ENCODE measurements at places on chromosomes 1 and 21.

GRCh38 chr1:75996196-75996595, 64.0 kb upstream of the ASB17 start:
- DNase-seq = no peak

GRCh38 chr1:20322825-20323612, 32.3 kb downstream of the VWA5B1 start:
- DNase-seq = peak; percentile 71

DNA sequence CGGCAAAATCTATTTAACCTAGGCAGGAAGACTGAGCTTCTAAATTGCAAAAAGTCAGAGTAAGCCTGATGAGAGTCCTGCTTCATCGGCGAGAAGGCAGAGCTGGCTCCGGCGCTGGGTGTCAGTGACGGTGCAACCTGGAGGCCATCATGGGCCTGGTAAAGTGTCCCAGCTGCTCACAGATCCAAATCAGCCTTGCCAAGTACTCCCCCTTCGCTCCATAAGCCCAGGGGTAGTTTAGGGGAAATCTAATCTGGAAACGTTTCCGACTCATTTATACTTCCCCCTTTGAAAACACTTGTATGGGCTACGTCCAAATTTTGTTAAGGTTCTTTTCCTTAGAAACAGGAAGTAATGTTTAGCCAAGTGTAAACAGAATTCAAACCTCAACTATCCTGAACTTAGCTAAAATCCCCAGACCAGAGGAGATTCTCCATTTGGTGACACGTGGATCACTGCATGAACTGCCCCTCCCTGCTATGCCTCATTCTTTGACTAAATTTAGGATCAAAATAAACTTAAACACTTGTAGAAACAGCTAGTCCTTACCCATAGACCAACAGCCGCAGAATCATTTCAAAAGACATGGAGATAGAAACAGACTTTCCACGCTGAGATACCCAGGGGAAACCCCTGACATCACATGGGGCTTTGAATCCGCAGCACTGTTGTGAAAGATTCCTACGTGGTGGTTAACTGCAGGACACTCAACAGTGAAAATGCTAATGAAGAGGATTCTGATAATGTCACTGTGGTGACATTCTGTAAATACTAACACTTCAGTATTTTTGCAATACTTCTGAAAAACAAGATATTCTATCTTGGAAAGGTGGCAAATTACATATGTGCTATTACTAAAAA, 172.7 kb downstream of the TGFBR3 start:
- DNase-seq = peak; percentile 87

DNA sequence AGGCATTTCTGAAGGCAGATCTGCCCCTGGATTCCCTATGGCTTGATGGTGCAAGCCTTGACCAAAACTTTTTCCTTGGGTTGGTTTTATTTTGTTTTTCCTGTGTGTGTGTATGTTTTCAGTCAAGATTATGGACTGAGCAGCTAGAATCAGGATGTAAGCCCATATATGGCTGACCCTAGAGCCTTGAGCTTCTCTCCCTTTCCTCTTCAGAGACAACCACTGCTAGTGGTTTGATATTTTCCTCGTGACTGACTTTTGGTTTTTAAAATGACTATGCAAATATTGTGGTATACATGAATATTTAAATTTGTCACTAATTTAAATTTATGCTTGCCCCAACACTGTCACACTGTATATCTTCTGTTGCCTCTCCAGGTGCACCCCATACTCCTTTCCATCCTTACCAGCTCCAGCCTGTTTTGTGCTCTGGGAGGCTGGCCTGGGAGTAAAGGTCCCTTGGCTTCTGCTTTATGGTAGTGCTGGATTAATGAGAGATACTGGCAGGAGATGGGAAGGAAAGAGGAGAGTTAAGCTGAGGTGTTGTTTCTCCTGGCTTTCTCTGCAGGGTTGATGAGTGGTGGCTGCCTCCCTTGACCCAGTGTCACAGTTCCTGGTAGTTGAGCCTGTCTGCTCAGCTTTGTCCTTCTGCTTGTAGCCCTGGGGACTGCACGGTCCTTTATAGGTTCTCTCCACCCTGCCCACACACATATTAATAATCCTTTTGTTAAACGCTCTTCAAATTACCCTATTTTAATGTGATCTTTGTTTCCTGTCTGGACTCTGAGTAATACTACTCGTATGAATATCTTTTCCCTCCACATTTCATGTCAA, 44.4 kb downstream of the RWDD3 start:
- DNase-seq = no peak

DNA sequence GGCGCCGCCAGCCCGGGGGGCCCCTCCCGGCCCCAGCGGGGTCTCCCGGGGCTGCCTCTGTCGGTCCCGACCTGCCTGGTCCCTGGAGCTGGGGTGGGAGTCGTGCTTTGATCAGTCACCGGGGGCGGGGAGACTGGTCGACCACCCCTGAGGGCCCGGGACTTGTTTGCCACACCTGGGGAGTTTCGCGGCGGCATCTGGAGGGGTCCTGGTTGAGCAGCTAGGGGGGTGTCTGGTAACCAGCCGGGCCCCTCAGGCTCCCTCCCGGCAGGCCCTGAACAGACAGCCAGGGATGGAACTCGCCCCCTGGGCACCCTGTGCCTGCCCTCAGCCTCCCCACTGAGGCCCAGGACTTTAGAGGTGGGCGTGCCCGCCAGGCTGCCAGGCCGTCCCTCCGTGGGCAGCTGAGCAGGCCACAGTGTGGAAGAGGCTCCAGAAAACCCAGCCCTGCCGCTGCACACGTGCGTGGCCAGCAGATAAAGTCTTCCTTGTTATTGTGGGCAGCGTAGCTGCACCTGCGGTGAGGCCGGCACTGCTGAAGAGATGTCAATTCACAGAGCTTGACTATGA, 13.3 kb upstream of the SAMD11 start:
- no peak for DNase-seq

DNA sequence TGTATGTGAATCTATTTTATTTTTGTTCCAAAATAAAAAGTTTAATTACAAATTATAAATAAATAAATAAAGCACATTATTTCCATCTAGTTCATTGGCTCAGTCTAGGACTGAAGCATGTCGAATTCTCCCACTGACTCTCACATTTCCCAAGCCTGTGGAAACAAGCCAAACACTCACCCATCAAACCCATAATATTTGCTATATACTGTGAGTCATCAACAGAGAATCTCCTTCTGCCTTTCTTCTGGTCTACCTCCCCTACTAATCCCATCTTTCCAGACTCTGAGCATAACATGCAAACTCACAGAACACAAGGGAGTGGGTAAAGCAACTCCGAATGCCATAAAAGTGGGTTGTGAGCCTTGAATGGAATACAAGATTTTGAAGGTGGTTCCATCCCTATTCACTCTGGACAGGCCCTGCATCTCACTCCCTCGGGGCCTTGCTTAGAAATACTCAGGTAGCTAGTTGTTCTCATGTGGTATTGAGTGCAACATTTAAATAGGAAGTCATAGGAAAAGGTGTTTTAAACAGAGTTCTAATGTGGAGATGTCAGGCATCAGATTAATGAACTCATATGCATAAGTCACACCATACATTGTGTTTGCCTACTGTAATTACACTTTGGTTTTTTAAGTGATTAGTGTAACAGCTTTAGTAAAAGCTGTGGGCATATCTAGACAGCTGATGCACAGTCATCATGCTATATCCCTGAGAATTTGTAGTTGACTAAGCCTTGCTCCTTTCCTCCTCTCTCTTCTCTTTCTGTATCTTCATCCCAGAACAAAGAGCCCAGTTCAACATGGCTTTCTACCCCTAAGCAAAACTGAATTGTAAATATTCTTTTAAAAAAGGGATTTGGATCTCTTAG, 47.0 kb downstream of the F5 start:
- no peak for DNase-seq

DNA sequence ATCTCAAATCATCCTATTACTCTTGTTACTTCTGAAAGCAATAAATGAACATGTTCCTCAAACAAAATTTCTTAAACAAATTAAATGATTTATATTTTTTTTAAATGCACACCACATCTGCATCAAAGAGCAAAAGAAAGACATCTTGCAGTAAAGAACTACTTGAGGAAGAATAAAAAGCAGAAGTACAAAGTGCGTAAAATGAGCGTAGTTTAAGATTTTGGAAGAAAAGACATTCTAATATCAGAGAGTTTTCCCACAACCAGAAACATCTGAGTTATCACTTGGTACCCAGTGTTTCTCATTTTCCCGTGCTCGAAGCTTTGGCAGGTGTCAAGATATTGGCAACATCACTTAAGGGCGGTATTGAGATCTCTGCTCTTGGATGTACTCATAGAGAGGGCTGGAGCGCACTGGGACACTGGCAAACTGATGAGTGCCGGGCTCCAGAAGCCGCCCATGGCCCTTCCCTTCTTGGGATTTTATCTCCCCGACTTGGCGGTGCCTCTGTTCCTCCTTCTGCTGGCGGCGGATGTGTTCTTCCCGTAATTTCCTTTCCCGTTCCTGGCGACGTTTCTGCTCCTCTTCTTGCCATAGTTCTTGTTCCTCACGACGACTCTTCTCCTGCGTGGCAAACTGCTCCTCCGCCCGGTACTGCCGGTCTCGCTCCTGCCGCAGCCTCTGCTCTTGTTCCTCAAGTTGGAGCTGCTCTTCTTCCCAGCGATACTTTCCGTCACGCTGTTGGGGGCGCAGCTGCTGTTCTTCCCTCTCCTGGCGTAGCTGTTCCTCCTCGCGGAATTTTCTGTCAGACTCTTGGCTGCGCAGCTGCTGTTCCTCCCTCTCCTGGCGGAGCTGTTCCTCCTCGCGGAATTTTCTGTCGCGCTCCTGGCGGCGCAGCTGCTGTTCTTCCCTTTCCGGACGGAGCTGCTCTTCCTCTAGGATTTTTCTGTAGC, 7.9 kb downstream of the TCHH start:
- DNase-seq = no peak

GRCh38 chr1:33608825-33609400, 136.5 kb downstream of the ZSCAN20 start:
- DNase-seq = no peak

DNA sequence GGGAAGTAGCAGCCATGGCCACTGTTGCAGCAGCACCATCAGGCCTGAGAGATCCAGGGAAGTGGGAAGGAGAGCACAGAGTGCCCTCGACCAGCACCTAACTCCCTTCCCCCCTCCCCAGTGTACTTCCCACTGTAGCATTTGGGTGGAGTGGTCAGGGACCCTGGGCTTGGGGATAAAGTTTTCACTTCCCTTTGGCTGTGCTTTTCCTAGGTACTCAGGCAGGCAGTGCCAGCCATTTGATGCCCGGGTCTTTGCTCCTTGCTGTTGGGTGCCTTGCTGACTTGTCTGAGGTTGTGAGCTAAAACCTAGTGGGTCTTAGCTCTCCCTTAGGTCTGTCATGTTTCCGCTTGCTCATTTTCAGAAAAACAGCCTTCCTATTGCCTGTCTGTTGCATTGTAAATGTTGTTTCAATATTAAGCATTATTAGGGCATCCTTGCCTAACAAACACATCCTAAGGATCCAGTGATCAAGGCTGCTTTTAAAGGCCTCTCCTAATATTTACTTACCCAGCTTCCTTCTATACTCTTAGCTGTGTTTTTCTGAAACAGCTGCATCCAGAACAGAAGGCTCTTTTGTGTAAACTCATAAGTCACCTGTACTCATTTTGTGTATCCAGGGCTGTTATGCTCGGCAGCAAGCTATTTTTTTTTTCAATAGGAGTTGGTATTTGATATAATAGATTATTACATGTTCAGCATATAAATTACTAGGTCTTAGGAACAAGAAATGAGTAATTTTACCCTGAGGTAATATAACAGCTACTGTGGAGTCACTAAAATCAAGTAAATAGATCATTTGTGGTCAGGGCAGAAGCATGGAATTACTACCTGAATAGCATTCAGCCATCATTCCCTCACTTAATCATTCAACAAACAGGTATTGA, 418.6 kb upstream of the PROX1 start:
- no peak for DNase-seq

- DNase-seq = no peak
Observed at GRCh38 chr1:198823626-198824025, 184.8 kb downstream of the PTPRC start.

GRCh38 chr1:214640431-214641213, 37.6 kb downstream of the CENPF start:
- no peak for DNase-seq

DNA sequence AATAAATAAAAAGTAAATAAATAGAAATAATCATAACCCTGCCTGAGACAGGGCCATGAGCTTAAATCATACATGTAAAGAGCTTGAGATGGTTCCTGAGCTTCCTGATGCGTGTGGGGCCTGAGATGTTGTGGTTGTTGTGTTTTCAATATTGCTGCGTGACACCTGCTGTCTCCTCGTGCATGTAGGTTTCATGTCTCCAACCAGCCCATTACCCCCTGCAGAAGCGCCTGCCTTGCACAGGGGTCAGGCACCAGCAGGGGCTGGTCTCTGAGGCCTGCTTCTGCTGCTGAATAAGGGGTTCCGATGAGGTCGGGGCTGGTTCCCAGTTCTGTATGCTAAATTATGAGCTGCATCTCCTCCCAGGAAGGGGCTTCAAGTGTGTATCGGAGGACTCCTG, 15.9 kb downstream of the UMODL1 start:
- no peak for DNase-seq

GRCh38 chr1:101043776-101044175, 18.2 kb upstream of the DPH5 start:
- DNase-seq = no peak

GRCh38 chr1:236688705-236689104, 2.4 kb downstream of the ACTN2 start:
- no peak for DNase-seq

DNA sequence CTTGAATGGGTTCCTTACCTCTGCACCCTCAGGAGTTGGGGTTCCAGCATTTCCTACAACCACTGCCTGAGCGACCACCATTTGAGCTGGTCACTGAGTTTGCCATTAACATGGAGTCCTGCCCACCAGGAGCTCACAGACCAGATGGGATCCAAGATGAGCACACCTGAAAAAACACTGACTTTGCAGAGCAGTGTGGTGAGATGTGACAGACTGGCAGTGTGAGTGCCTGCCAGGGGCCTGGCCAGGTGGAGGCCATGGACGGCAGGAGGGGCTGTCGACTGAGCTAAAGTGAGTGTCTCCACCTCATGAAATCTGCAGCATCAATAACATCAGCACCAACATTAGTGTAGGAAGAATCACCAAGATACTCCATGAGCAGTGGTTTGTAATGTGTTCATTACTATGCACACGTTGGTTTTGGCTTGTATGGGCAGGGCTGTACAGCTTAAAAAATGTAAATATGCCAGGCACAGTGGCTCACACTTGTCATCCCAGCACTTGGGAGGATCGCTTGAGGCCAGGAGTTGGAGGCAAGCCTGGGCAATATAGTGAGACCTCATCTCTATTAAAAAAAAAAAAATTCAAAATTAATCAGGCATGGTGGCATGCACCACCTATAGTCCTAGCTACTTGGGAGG, 12.2 kb upstream of the MIXL1 start:
- no peak for DNase-seq

- no peak for DNase-seq
Observed at GRCh38 chr1:107548276-107548675, 407.4 kb downstream of the NTNG1 start.
